ENCODE measurements at places on chromosomes 12 and 14.

DNA sequence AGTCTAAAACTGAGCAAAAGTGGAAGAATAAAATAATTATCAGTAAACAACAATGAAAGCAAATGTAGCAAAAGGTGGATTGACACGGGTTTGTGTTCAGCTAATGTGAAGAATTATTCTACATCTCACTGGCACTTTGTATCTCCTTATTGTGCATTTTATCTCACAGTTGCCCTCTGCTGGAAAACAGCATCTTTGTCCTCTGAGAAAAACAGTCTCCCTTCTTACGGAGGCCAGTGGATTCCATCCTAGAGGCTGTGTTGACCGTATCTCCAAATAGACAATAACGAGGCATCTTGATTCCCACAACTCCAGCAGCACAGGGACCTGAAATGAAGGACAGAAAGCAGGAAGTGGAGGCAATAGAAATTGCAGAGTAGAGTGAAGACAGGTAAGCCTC, 51.3 kb upstream of the PLBD1 start:
- DNase-seq = no peak

GRCh38 chr12:112971248-112971647, 7.1 kb upstream of the OAS2 start:
- no peak for DNase-seq

- DNase-seq = no peak
Measured at GRCh38 chr12:100995771-100996170, 201.2 kb downstream of the ANO4 start.

GRCh38 chr12:2429032-2429431, 365.7 kb upstream of the FKBP4 start:
- no peak for DNase-seq

DNA sequence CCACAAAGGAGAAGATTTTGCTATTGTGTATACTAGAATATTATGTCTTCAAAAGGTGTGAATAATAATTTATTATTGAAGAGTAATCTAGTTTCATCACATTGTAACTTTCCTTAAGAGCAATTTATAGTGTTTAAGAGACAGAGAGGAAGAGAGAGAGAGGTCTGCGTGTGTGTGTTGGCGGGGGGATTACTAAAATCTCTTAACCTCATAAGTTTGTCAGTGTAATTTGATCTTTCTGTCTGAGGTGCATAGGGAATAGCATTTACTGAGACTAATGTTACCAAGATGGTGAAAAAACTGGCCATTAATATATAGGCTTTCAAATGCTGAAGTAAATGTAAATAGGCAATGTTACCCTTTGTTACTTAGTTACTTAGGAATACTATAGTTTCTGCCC, 48.2 kb upstream of the BTG1 start:
- no peak for DNase-seq

Measured in effector CD4-positive, alpha-beta T cell (primary cell).